ENCODE measurements at places on chromosomes 5 and 9. TPM values are rescaled to one million over a fixed set of nuclear protein-coding genes. Genes with fewer than 3 reads are reported as not detected.

Gene NUTM2G
- total RNA-seq: not detected

Gene C1QTNF3
- 38.4 TPM for total RNA-seq

Gene TMEM161B
- total RNA-seq: 21.1 TPM

Gene ARL14EPL
- not detected for total RNA-seq

Gene PTPN3
- total RNA-seq: 40.6 TPM
